ENCODE measurements at places on chromosomes 13 and 19.
A peak's percentile ranks its signal among the peaks of the same experiment; 100 is the strongest.

DNA sequence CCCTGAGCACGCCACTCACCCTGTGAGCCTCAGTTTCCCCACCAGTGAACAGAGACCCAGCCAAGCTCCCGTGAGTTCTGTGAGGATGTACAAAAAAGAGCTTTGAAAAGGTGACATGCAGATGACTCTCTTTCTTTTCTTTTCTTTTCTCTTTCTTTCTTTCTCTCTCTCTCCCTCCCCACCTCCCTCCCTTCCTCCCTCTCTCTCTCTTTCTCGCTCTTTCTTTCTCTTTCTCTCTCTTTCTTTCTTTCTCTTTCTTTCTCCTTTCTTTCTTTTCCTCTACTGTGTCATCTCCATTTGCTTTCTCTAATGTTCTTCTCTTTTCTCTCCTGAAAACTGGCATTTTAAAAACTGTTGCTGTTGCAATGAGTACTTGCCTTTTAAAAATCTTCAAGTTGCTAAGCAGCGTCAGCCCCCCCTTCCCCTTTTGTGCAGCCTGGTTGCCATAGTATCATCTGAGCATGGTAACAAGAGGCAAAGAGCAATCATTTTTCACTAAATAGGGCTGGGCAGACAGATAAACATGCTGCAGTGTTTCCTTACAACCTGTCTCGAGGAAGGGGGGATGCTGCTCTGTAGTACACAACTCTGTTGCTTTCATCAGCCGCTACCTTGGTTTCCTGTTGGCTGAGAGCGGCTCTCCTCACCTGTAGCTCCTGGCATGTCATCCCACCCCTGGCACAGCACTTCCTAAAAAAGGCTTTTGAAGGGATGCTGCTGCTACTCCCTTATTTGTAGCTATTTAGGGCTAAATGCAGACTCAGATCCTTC lies 108.7 kb upstream of the MBNL2 start:
- DNase-seq = peak; percentile 62

- DNase-seq = no peak
Observed at GRCh38 chr19:52366414-52366824, 3.3 kb upstream of the ZNF880 start.

DNA sequence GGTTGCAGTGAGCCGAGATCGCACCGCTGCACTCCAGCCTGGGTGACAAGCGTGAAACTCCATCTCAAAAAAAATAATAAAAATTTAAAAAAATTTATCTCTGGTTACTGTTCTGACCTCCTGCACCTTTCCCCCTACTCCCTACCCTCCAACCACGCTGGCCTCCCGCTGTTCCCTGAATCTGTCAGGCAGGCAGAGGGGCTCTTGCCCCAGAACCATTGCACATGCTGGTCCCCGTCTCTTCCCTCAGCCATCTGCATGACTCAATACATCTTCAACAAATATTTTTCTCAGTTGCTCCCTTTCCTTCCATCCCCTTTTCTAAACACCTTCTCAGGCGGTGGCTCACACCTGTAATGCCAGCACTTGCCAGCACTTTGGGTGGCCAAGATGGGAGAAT lies 1.1 kb upstream of the FAM187B start:
- DNase-seq = no peak

DNA sequence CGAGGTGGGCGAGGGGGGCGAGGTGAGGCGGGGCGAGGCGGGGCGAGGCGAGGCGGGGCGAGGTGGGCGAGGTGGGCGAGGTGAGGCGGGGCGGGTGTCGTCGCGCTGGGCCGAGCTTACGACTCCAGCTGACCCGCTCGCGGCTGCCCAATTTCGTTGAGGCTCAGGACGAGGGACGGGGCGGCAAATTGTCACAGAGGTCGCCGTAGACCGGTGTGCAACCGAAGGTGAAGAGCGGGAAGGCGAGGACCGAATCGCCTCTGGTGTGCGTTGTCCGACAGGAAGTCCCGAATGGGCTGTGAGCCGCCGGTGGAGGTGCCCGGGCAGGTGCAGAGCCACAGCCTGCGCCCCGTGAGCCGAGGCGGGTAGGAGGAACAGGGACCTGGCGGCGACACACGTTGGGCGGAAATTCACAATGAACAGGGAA lies at the start of gene LACC1:
Gene LACC1 (plus strand): TSS at position 150 of the 427 bp plus-strand sequence. CDS start 1,082 bp downstream, outside the sequence.
- DNase-seq = no peak

DNA sequence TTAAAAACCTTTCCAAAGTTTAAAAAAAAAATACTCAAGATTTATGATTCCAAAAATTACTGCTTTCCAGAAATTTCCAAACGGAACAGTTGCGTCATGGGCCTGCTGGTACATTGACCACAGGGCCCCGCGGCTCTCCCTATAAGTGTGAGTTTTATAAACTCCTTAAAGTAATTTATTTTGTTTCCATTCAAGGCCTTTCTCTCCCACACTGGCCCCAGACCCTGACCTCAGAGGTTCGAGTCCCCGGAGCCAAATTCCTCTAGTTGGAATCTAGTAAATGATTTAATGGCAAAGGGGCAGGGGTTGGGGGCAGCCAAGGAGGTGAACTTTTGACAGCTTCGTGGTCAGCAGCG lies 97.5 kb downstream of the INSR start:
- no peak for DNase-seq

GRCh38 chr13:93254775-93255174 lies 28.2 kb downstream of the GPC6 start:
- DNase-seq = no peak

- no peak for DNase-seq
Observed at GRCh38 chr13:23612731-23613130, 42.5 kb downstream of the TNFRSF19 start.

DNA sequence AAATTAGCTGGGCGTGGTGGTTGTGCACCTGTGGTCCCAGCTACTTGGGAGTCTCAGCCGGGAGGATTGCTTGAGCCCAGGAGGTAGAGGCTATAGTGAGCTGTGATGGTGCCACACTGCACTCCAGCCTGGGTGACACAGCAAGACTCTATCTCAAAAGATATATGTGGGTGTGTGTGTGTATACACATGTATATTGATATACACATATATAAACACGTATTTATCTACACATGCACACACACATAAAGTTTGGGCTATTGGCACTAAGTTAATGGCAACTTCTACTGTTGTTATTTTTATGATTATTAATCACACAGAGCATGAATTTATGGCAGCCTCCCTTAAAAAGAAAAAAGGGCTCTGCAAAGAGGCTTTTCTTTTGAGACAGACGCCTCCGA lies 27.1 kb upstream of the ABCC4 start:
- no peak for DNase-seq

DNA sequence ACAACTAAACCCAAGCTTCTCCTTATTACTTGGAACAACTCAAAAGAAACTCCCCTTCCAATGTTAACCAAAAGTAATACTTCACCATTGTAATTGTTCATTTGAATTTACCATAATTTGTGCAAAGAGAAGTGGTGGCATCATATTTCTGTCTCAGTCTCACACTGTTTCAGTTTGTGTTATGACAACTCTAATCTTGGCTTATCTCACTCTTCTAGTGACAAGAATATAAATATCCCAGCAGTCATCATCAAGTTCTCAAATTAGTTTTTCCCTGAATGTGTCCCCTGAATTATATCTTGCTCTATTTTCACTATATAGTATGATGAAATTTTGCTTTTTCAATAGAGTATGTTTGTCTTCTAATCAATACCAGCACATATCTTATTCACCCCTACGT lies 681.4 kb upstream of the PRR20A start:
- DNase-seq = no peak

DNA sequence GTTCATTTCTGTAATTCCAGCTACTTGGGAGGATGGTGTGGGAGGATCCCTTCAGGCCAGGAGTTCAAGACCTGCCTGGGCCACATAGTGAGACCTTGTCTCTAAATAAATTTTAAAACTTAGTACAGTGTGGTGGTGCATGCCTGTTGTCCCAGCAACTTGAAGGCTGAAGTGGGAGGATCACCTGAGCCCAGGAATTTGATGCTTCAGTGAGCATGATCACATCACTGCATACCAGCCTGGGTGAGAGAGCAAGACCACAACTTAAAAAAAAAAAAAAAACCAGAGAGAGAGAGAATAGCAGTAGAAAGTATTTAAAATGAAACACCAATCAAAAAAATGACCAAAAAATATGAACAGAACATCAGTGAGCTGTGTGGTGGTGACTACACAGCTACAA lies 7.1 kb upstream of the ZNF823 start:
- DNase-seq = no peak

DNA sequence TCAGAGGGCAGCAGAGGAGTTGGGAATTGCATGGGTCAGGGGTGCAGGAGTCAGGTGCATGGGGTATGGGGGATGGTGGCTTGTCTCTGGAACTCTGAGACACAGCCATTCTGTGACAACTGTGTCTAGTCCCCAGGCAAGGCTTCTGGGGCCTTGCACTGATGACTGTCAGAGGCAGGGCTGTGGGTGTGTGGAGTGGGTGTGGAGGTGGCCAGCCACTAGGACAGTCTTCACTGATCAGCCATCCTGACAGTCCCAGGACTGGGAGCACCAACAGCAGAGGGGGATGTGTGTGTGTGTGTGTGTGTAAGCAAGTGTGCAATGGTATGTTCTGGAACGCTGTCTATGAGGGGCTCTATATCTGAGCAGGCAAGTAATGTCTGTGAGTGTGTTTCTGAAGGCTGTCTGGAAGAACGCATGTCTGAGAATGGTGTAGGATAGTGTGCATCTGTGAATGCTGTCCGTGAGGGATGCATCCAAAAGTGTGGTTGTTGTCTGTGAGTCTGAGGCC lies 5.4 kb downstream of the NUMBL start:
- DNase-seq = no peak

GRCh38 chr19:35294859-35295791 lies 3.2 kb downstream of the MAG start:
- no peak for DNase-seq

- no peak for DNase-seq
Observed at GRCh38 chr19:6218491-6219146, 61.2 kb downstream of the MLLT1 start.

GRCh38 chr19:11699931-11700794 lies 38.6 kb downstream of the ZNF823 start:
- peak; percentile 0 for DNase-seq

DNA sequence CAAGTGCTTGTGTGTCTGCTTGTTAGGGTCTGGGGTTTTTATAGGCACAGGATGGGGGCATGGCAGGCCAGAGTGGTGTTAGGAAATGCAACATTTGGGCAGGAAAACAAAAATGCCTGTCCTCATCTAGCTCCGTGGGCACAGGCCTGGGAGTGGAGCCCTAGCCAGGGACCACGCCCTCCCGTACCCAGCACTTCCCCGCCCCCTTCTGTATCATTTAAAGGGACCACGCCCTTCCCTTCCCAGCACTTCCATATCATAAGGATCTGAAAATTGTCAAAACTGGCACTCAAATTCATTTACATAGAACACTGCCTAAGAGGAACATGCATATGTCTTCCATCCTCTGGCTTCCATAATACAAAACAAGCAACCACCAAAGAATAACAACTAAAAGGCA lies 185.8 kb downstream of the B3GLCT start:
- DNase-seq = no peak

- DNase-seq = no peak
Observed at GRCh38 chr13:46495651-46496050, 57.3 kb upstream of the LRCH1 start.

DNA sequence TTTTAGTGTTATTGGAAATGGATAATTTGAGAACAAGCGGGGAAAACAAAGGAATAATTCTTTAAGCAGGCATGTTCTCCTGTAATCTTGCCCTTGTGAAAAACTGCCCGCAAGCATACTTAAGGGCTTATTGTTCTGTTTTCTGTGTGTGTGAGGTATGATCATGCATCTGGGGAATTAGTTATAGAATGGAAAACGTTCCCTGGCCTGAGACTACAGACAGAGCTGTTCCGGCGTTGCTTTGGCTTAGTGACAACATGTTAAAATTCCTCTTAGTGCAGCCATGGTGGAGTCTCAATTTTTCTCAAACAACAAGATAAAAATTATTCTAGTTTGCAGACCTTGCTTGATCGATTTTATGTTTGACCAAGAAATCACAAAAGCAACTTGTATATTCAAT lies 560.2 kb upstream of the SPRY2 start:
- DNase-seq = no peak

DNA sequence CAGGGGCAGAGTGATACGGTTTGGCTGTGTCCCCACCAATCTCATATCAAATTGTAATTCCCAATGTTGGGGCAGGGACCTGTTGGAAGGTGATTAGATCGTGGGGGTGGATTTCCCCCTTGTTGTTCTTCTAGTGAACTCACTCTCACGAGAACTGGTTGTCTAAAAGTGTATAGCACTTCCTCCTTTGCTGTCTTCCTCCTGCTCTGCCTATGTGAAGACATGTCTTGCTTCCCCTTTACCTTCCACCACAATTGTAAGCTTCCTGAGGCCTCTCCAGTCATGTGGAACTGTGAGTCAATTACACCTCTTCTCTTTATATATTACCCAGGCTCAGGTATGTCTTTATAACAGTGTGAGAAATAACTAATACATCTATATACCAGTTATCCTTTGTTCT lies 706.4 kb upstream of the KLHL1 start:
- no peak for DNase-seq

- no peak for DNase-seq
Observed at GRCh38 chr13:73062468-73062867, 3.7 kb downstream of the KLF5 start.

DNA sequence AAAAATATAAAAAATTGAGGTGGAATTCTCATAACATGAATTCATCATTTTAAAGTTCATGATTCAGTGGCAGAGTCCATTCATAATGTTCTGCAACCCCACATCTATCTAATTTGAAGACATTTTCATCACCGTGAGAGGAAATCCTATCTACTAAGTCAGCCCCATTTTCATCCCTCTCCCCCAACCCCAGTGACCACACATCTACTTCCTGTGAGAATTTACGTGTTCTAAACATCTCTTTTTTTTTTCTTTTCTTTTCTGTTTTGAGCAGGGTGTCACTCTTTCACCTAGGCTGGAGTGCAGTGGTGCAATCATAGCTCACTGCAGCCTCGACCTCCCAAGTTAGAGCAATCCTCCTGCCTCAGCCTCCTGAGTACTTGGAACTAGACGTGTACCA lies 17.5 kb downstream of the ATCAY start:
- no peak for DNase-seq

DNA sequence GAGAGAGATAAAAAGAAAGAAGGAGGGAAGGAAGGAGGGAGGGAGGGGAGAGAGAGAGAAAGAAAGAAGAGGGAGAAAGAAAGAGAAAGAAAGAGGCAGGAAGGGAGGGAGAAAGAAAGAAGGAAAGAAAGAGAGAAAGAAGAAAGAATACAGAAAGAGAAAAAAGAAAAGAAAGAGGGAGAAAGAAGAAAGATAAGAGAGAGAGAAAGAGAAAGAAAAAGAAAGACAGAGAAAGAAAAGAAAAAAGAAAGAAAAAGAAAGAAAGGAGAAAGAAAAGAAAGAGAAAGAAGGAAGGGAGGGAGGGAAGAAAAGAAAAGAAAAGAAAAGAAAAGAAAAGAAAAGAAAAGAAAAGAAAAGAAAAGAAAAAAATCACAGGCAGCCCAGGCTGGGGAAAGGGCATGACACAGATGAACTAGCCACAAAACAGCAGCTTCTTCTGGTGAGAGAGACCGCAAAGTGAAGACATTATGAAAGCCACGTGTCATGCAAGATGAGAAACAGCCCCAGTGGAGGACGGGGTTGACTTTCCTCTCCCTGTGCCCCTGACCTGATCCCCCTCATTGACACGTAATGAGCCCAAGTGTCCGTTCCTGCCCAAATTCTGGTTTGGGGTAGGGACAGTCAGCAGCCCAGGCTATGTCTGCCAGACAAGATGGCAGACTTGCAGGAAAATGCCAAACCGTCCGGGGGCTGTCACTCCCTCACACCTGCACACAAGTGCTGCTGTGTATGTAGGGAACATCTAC lies 102.1 kb downstream of the INSR start:
- DNase-seq = no peak
